ENCODE measurements at places on chromosomes 6 and 20. TPM values are rescaled to one million over a fixed set of nuclear protein-coding genes. Genes with fewer than 3 reads are reported as not detected.

- DNase-seq = peak; percentile 81
These were observed 41.2 kb downstream of the TRAF3IP2 start for GRCh38 chr6:111564482-111564945.

GRCh38 chr6:71460933-71461332 lies 172.3 kb downstream of the OGFRL1 start:
- DNase-seq = peak; percentile 74

DNA sequence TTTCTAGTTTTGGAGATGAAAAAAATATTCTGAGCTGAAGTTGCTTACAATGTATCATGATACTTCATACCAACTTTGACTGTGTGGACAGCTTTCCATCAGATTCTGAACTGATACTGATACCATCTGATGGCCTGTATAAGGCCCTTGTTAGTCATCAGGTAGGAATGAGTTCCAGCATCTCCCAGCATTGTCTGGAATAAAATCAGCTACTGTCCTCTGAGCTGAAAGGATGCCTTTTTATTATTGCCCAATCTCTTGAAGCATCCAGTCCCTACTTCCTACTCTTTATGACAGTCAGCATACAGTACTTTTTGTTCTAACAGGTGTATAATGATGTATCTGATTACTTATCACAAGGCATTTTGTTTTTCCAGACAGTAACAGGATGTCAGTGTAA lies 70.6 kb upstream of the EYA4 start:
- DNase-seq = peak; percentile 50

- DNase-seq = no peak
These were observed 165.6 kb downstream of the PDE10A start for GRCh38 chr6:165497472-165497871.

DNA sequence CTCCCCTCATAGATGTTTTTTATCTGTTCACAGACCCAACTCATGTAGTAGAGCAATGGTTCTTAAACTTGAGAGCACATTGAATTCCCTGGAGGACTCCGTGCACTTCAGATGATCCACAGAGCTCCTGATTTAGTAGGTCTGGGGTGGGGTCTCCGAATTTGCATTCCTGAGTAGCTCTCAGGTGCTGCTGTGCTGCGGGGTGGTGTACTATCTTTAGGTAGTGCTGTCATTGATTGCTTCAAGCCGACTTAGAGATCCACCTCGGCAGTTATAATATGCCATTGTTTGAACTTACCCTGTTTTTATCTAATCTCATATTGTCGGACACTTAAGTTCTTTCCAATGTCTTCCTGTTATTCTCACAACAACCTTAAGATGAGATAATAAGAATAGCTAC lies 45.0 kb downstream of the BMP2 start:
- DNase-seq = no peak

DNA sequence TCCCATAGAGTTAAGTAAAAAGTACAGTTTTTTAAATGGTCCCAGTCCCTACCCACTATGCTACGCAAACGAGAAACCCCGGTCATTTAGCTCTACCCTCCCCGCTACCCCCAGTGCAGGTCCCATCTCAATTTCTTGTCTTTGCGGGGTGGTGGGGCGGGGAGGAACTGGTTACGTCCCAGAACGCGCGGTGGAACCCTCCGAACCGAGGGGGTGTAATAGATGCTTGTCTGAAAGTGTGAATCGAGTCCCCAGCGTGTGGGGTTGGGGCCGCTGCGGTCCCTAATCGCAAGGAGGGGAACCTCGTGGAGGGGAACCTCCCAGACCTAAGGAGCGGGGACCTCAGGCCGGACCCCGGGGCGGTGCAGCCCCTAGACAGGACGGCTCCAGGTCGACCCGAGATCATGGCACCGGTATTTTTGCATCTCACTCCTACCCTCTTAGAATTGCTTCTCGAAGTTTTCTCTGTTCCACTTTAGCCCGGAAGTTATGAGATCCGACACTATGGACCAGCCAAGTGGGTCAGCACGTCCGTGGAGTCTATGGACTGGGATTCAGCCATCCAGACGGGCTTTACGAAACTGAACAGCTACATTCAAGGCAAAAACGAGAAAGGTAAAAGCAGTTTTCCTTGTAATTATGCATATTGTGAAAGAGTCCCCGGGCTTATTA lies 779 bp downstream of the HEBP2 start:
- DNase-seq = peak; percentile 18

GRCh38 chr6:143241111-143241510 lies 180.4 kb downstream of the AIG1 start:
- no peak for DNase-seq

DNA sequence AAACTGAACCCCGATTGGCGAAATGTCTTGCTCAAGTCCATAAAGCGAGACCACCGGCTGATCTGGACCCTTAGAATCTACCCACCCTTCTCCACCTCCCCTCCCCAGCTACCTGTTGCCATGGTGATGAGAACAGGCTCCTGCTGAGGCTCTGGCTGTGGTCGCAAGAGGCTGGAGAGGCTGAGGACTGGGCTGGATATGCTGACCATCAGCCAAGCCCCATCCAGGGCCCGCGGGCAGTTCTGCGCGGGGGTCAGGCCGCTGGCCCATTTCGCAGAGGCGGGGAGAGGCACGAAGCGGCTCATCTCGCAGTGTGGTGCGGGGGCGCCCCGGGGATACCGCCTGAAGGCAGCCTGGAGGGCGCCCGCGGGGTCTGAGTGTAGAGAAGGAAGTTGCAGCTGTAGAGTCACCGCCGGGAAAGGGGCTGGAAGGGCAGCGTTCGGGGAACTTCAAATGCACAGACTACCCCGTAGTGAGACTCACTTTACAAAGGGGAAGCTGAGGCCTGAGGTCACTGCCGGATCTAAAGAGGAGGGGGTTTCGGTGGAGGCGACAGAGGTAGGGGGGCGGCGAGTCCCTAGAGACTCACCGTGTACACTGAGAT lies 671 bp downstream of the TAPBP start:
- peak; percentile 37 for DNase-seq

DNA sequence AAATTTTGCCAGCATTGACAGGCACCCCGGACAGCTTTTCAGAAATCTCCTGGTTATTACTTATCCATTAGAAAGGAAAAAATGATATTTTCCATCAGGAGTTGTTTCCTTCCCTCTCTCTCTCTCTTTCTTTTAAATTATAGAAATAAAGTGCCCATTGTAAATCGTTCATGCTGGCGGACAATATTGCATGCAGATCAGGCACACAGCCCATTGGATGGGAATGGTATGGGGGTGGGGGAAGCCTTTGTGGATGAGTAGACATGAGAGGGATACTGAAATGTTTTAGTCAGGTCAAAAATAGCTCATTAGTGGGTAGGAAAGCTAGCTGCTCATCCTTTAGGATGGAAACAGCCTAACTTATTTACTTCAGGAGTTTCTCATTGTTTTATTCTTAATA lies 764.9 kb upstream of the MMS22L start:
- DNase-seq = no peak

DNA sequence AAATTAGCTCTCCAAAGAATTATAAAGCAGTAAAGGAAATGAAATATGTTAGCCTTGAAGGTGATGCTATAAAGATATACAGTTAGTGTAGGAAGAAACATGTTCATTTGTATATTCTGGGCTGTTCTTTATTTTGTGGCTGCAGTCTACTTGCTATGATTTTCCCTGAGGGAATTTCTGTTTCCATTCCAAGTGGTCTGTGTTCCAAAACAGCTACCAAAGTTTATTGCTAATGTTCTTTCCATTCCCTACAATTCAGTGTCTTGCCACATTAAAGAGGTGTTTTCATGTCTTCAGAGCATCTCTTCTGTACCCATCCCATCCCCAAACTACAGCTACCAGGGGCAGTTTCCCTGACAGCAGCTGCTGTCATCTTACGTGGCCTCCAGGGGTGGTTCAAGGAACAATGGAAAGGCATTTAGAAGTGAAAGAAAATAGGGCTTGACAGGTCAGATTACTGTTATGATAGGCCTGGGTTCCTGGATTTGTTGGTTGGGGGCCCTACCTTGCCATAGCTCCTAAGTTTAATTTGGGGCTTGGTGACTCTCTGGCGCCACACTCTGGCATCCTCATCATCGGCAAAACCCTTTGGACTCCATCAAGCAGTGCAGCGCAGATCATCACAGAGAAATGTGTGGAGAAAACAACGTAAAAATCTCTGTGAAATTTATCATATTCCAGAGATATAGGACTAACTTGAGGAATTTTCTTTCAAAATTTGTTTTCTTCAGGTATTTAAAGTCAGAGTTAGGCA lies 33.8 kb upstream of the AIG1 start:
- no peak for DNase-seq

- no peak for DNase-seq
These were observed 21.3 kb downstream of the NHSL1 start for GRCh38 chr6:138477913-138478539.

DNA sequence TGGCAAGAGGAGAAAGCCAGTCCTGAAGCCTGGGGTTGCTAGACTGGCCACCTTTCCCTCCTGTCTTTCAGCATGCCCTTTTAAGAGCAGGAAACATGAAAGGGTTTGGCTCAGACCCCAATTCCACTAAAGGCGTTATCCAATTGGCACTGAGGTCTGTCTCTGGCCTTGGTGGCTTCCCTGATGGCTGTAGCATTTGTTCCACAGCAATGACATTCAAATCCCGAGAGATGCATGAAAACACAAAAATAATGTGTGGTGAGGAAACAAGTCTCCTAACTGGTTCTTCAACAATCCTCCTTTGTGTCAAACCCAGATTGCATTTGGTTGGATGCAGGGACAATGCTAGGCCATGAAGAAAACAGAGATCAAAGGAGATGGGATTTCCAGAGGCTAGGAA lies 56.5 kb upstream of the ADTRP start:
- DNase-seq = no peak

DNA sequence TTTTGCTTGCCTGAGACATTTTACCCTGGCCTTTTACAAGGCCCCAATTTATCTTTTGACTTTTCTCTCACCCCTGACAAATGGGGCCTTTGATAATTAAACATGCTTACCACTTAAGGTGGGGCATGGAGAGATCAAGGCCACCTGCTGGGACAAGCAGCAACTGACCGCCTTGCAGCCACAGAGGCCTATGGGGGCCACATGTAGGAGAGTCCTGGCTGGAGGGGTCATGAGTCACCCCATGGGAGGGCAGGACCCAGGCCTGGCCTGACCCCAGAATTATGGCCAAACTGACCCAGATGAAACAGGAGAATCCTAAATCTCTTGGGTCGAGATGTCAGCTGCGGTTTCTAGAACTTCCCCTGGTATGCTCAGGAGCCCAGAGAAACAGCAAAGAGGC lies 8.5 kb upstream of the OCSTAMP start:
- DNase-seq = no peak

DNA sequence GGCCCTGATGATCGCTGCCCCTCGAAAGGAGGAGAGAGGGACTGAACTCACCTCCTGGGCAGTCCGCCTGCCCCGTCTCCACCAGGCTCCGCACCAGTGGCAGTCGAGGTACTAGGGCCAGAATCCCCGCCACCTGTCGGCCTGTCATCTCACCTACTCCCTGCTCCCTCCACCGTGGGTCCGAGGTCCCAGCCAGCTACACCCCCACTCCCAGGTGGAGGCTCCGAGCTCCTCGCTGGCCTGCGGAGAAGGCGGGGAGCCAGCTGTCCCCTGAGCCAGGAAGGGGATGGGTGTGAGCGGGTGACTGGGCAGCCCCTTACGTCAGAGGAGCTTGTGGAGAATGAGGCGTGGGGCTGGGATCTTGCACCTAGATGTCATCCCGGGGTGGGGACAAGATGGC lies 1066.5 kb upstream of the MANEA start:
- DNase-seq = no peak

DNA sequence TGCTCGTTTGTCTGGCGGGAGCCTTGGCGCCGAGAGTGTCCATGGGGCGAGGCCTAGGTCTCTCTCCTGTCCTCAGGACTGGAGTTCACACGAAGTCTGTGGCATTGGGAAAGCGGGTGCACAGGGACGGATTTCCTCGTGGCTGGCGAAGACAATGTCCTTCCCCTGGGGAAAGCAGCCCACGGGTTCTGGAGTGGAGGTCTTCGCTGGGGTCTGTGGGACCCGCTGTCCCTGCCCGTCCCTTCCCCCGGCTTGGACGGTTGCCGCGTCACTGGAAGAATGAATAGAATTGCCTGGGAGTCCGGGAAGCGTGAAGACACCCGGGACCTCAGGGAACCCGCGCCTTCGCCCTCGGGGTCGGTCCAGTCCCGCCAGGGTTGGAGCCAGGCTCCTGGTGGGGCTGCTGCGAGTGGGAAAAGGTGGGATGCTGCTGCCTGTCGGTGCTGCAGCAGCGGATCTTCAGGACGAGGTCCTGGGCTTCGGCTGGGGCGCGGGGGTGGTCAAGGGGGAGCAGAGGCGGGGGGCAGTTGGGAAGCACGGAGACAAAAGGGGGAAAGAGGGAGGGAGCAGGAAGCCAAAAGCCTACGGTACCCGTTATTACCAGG lies 441.8 kb upstream of the DEFB115 start:
- DNase-seq = no peak

DNA sequence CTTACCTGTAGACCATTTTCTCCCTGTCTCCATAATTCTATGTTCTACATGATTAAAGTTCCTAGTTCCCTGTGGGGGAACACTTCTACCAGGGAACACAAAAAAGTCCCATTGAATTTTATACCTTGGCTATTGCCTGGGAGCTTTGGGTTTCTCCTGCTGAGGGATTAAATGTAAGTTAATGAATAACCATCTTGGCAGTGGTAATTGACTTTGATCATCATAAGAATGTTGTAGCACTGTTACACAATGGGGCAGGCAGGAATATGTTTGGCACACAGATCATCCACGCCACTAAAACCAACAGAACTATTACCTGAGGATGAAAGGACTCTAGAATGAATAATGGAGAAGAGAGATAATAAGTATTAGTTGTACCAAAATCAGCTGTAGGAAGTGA lies 1106.2 kb upstream of the GJE1 start:
- no peak for DNase-seq

- DNase-seq = no peak
These were observed 41.4 kb downstream of the SCAND1 start for GRCh38 chr20:35912881-35913280.

DNA sequence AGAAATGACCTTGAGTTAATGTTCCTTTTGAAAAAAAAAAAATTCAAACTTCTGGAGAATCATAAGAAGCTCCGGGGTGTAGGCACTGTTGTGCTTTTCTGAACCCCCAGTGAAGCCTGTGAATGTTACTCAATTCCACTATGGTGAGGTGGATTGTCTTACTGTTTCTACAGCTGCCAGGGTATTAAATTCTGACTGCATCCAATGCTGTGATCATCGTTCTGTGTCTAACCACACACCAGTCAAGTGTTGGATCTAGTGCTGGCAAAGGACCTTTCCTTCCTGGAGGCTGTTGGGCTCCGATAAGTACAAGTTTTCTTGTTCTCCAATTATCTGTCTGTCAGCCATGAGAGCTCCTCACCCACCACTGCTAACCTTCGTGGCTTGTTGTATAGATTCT lies 162.0 kb upstream of the EPHA7 start:
- no peak for DNase-seq

Gene DDRGK1
- total RNA-seq = 82.8 TPM

Gene TMEM242
- 6.0 TPM for total RNA-seq

Gene ACOT13
- total RNA-seq = 4.8 TPM

Gene ID1
- total RNA-seq = 66.2 TPM

Gene LY6G6D
- not detected for total RNA-seq

Gene HLA-DOB
- total RNA-seq = 3.8 TPM

Gene SEL1L2
- total RNA-seq = not detected

Gene OR2H2
- total RNA-seq = not detected

Gene BPIFB4
- total RNA-seq = not detected

Gene PTGIS
- total RNA-seq = 0.17 TPM

Gene BMP5
- total RNA-seq = not detected

Gene NOTCH4
- 0.45 TPM for total RNA-seq

All from mammary epithelial cell (primary cell).